ENCODE measurements at places on chromosomes 3 and 15.

DNA sequence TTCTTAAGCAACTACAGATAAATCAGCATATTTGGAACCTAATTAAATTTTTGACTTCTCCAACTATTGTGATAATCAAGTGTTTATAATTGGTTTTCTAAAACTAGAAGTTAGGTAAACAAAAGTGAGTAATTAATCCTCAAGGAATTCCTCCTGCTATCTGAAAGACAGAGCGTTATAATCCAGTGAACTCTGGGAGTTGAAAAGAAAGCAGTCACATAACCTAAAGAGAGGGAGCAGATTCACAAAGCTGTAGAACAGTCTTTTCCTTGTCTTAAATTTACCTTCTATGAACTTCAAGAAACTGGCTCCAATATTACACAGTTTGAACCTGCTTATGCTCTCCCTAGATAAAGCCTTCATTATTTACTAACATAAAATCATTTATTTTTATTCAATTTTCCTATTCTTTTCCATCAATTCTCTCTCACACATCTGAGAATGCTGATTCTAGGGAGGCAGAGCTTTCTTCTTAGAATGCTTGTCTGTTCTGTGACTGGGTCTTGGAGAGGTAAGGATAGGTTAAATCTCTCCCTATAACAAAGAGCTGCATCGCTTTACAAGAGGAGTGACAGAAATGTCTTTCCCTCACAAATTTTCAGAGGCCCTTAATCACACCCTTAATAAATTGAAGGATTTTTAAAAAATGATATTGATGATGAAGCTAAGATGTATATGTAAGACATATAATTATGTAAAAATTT, 132.8 kb downstream of the TUSC7 start:
- DNase-seq, result no peak

DNA sequence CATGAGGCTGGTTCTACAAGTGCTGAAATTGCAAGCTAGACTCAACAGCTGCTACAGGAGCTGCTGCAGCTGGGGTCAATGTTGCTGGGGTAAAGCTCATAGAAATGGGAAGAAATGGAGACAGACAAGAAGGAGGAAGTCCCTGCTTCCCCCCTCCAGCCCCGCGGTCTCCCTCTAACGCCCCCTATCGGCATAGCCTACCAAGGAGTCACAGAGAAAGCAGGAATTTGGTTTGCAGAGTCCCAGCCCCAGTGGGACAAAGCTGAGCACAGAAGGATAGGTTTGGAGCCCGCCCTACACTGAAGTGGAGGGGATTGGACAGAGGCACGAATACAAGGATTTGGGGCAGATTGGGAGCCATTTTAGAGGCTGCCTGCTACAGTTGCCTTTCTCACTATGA, 176.9 kb upstream of the ANKRD28 start:
- DNase-seq, result no peak

DNA sequence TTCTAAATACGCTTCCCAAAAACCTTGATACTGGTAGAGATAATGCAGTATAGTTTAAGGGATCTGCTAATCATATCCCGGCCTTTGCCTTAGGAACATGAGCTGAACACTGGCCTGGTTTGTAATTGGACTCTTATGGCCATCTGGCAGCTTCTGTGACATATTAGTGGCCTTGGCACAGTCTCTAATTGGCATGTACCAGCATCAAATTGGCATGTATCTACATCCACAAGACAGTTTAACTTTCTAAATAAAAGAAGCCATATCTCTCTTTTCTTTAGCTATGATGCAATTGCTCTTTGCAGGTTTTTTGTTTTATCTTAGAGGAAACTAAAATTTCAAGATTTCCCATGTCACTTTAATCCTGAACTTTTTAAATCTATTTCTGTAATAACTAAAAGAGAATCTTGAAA, 44.6 kb upstream of the FILIP1L start:
- DNase-seq, result no peak

DNA sequence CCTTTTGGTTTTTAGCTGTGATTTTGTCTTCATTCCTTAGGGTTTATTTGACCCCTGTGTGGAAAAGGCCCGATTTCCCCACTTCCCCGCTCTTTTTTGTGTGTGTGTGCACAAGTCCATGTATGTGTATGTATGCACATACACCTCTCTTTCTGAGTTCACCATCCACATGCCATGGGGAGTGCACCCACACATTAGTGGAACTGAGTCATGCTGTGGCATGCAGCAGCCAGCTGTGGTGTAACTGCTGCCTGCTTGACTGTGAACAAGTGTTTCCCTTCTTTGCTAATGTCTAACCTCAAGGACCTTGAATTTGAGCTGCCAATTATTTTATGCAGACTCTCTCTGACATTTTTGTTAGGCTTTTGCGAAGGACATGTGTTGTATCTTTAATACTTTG, 434.9 kb upstream of the TPM1 start:
- no peak for DNase-seq

DNA sequence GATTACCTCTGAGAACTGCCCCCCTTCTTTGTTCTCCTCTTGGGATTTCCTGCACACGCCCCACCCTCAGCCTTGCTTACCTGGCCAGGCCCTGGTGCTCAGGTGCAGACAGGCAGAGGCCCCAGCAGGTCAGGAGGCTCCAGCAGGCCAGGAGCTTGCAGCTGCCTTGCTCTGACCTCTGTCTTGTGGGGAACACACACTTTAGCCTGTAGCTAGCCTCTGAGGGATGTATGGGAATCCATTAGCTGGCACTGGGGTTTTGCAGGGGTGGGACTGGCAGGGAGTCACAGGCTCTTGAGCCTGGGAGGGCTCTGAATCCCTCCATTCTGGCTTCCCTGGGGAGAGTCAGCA, 2.7 kb downstream of the SMAD6 start:
- no peak for DNase-seq

GRCh38 chr3:32175607-32176197, 62.8 kb upstream of the CMTM8 start:
- DNase-seq, result no peak

- no peak for DNase-seq
Measured at GRCh38 chr3:154766765-154767503, 313.2 kb upstream of the MME start.

- no peak for DNase-seq
Measured at GRCh38 chr3:39423436-39423970, 17.0 kb downstream of the RPSA start.

GRCh38 chr3:134104031-134104430, 74.3 kb upstream of the SLCO2A1 start:
- DNase-seq, result no peak

DNA sequence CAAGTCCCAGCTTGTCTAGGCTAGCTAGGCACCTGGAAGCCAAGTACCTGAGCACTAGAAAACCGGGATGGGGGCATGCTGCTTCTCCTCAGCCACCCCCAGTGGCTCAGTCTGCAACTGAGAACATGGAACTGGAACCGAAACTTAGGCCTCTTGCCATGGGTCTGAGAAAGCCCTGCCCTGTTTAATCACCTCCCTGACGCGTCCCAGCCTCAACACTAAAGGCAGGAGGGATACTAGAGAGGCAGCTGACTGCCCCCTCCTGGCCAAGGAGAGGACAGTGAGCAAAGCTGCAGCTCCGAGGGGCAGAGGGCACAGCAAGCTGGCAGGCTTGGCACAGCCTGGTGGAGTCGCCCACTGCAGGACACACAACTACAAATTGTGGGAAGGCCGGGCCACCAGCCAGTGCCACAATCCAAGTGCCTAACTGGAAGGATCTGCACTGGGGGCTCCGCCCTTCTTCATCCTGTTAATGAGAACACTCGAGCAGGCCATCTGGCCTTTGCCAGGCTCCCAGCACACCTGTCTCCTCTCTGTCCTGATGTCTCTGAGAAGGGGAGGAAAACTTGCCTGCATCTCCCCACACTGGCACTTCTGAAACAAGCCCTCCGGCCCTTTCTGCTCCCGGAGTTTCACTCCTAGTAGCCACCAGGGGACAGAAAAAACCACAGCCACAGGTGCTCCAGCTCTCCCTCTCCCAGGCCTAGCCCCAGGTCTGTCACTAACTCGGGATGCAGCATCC, 53.7 kb downstream of the BDH1 start:
- peak; percentile 46 for DNase-seq

DNA sequence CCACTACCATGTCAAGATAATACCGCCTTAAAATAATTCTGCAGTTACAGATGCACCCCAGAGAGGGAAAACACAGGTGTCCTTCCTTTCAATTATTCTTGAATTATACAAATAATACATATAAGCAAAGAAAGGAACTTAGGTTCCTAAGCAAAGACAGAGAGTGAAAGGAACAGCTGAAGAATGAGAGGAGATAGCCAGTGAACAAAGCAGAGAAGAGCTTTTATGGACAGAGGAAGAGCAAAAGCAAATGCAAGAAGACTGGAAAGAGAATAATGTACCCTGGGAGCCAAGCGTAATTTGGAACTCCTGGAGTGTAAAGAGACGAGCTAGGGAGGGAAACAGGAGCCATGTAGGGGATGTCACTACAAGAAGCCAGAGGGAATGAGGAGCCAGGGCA, 21.7 kb downstream of the GPR176 start:
- DNase-seq, result no peak

- no peak for DNase-seq
Measured at GRCh38 chr3:189101594-189101993, 70.2 kb upstream of the TPRG1 start.

- DNase-seq, result no peak
Measured at GRCh38 chr3:100606894-100607512, 2.4 kb upstream of the ADGRG7 start.

DNA sequence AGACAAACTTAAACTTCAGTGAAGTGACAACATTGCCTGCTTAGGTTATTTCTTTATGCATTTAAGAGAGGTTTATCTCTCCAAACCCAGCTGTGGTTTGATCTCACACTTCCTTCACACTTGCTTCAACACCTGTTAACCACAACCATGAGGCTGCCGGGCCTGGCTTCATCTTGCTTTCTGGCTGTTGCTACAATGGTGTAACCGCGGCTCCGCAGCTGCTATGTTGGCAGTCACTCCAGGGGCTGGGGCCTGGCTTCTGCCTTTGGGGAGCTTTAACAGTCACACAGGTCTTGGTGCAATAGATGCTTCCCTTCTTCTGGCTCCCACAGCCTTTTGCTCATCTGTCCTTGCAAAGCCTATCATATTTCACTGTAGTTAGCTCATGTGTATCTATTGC, 72.9 kb upstream of the MNS1 start:
- no peak for DNase-seq

DNA sequence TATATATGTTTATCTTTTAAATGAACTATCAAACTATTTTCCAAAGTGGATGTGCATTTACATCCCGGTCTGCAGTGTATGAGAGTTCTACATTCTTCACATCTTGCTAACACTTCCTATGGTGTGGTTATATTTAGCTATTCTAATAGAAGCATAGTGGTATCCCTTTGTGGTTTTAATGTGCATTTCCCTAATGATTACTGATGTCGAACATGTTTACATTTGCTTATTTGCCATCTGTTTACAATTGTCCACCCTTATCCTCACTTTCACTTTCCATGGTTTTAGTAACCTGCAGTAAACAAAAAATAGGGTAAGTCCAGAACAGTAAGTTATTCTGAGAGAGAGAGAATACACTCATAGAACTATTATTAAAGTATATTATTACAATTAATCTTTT, 360.5 kb upstream of the NAALADL2 start:
- DNase-seq, result no peak

GRCh38 chr3:85783291-85783690, 824.5 kb downstream of the CADM2 start:
- DNase-seq, result no peak

- no peak for DNase-seq
Measured at GRCh38 chr3:50639055-50639494, 22.1 kb downstream of the MAPKAPK3 start.

GRCh38 chr15:68195336-68196112, 9.6 kb downstream of the CALML4 start:
- no peak for DNase-seq

- no peak for DNase-seq
Measured at GRCh38 chr3:64552160-64552559, 135.6 kb downstream of the ADAMTS9 start.

GRCh38 chr3:54150864-54151467, 28.6 kb downstream of the CACNA2D3 start:
- DNase-seq, result no peak

- DNase-seq, result no peak
Measured at GRCh38 chr3:58157700-58158099, 53.1 kb downstream of the DNASE1L3 start.

DNA sequence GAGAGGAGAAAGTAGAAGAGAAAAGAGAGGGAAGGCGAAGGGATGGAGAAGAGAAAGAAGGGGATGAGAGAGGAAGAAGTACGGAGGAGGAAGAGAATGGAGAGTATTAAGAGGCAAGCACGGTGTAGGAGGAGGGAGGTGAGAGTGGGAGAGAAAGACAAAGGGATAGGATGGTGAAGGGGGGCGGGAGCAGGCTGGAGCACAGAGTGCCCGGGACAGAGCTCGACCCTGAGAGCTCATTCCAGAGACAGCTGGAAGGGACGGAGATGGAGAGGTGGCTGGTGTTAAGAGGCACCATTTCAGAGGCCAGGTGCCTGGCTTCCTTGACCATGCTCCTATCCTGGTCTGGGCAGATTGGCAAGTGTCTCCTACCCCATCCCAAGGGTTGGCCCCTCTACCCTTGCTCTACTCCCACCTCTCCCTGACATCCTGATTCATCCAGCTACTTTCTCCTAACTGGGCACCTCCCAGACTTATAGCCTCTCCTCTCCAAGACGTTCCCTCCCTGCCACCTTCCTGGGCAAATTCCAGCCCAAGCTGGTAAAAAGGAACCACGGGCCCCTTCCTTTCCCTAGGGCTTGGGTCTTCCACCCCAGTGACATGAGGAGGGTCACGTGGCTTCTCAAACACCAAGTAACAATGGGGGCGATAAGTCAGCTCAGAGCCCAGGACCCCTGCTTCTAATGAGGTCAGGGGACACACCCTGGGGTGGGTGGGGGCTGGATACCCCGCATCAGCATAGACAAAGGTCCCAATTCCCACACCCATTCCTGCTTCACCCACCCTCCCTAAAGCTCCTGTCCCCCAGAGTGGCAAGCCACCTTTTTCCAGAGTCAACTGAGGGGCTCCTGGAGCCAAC, 1.1 kb downstream of the CLCN2 start:
- no peak for DNase-seq

GRCh38 chr3:76039431-76039830, 254.1 kb upstream of the ZNF717 start:
- DNase-seq, result no peak

DNA sequence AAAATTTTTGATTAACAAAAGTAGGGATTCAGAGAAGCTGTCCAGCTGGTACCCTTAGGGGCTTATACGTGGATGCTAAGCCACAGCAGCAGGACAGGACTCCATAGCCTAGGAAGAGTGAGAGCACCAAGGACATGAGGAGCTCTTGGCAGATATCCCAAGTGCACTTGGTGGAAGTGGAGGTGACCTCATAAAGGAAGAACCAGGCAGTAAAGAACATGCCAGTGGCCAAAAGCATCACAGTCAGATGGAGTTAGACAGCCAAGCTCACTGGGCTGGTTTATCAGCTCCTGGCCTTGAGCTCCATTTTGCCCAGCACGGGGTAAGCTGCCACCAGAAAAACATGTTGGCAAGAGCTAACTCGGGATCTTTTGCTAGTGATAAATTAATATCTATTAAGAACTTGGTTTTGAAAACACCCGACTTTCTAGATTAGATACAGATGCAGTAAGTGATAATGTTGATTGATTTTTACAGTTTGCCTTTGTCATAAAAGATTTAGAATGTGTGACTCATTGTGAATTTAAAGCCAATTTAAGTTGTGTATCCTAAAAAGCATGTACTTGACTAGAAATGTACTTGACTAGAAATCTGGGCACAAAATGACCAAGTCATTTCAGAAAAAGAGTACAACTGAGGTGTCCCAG, 108.0 kb downstream of the CMSS1 start:
- DNase-seq, result no peak

- DNase-seq, result no peak
Measured at GRCh38 chr3:76624164-76624563, 415.7 kb upstream of the ROBO2 start.
